Stomach (tissue), 19 donors: ENCODE measurements at places on chromosomes 5 and 9. TPM values are rescaled to one million over a fixed set of nuclear protein-coding genes. Genes with fewer than 3 reads are reported as not detected.
A peak's percentile ranks its signal among the peaks of the same experiment; 100 is the strongest.

Gene NMUR2
- total RNA-seq: 0.37 TPM

Gene C8G
- not detected for total RNA-seq

GRCh38 chr9:96009690-96010472, 134.4 kb downstream of the ERCC6L2 start:
- no peak for DNase-seq

DNA sequence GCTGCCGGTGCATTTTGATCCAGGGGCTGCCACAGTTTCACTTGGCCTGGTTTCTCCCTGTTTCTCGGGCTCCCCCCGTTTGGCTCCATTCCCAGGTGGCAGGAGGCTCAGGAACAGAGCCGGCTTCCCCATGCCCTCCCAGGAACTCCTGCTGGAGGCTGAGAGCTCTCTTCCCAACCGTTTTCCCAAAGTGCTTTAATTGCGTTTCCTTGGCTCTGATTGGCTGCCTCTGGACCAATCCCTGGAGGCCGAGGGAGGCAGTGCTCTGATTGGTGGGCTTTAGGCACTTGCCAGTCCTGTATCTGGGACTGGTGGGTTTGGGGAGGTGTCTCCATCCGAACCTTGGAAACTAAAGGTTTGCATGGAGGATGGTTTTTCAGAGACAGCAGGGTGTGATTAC, 4.9 kb downstream of the TSPAN17 start:
- no peak for DNase-seq

Gene GARIN3
- not detected for total RNA-seq

Gene HNRNPA0
- total RNA-seq: 29.7 TPM

DNA sequence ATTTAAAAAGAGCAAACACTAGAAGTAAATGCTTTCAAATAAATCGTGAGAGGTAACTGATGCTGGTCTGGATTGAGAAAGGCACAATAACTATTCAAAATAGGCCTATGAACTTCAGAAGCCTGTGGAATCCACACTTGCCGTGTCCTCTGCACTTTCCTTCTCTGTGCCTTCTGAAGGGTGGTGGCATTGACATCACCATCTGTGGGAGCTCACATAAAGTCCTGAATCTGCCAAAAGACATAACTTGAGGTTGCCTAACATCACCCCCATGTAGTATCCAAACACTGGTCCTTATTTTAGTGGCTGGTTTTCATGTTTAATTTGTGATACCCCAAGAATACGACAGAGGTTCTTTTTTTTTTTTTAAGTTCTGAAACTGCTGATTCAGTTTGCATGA, 59.8 kb downstream of the IRF1 start:
- no peak for DNase-seq

DNA sequence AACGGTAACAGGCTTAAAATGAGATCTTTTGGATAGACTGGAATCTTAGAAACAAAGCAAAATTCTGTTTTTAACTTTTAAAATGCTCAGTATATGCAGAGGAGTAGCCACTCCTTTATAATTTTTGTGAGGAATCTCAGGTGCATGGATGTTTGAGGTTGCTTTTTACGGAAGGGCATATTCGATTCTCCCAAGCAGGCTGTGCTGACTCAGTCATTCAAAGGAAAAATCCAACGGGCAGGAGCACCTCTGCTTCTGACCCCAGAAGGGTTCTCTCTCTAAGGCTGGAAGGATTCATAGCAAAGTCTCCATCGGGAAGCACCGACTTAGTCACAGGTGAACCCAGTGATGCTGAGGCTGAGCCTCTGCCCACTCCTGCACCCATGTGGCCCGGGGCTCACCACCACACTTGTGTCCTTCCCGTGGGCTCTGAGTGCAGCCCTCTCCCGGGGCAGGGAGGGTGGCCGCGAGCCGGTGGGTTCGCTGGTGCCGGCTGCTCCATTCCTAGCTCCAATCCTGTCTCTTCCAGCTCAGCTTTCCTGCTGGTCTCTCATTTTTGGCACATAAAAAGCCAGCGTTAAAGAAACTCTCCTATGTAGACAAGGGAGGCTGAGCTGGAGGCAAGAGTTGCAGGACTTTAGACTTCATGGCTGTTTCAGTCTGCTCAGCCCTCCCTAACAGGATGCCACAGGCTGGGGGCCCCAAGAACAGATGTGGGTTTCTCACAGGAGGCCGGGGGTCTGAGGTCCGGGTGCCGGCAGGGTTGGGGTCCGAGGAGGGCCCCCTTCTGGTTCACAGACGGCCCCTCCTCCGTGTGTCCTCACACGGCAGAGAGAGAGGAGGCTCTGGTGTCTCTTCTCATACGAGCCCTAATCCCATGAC, 135.6 kb upstream of the LPCAT1 start:
- DNase-seq: no peak

Gene ADAMTS2
- 41.5 TPM for total RNA-seq

Gene LRRC14B
- not detected for total RNA-seq

- DNase-seq: no peak
These were observed 89.5 kb upstream of the TTC23L start for GRCh38 chr5:34749431-34749873.

GRCh38 chr9:106920701-106921283, 57.8 kb downstream of the ZNF462 start:
- peak; percentile 44 for DNase-seq

GRCh38 chr9:2991292-2991691, 147.4 kb upstream of the PUM3 start:
- DNase-seq: no peak

Gene FANCG
- 8.8 TPM for total RNA-seq

DNA sequence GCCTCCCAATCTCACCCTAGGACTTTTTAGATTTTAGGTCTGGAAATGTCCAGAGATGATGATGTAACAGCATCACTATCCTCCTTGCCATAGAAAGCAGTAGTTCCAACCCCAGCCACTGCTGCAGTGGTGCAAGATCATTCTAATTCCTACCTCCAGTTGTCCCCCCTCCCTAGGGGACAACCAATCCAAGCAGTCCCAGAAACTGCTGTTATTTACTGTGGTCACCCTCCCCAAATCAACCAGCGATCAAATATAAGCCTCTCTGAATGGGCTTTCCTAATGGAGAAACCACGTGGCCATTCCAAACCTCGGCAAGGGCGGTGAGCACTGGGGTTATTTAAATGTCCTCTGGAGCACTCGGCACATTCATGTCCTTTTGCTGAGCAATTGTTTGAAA, 159.8 kb downstream of the SLF1 start:
- no peak for DNase-seq

GRCh38 chr5:149174847-149175234, 33.5 kb downstream of the ABLIM3 start:
- DNase-seq: no peak

- DNase-seq: no peak
These were observed 541 bp upstream of the TBCA start for GRCh38 chr5:77776554-77777206.

Gene LECT2
- total RNA-seq: not detected

DNA sequence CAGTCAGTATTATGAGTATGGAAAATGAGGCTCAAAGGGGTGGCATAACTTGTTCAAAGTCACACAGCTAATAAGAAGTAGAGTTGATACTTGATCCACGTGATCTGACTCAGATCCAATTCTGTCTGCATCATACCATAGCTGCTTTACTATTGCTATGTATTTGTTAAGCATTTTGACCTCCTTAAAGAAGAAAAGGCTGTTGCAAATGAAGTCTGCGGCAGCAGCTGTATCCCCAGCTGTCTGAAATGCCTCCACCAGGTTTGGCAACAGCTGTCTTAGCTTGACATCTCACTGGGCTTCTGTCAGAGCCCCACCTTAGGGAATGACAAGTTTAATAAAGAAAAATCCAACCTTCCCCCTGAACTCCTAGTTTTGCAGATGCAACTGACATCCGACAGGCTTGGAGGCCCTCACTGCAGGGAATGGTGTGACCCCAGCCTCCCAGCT, 75.6 kb upstream of the SLC44A1 start:
- DNase-seq: no peak

DNA sequence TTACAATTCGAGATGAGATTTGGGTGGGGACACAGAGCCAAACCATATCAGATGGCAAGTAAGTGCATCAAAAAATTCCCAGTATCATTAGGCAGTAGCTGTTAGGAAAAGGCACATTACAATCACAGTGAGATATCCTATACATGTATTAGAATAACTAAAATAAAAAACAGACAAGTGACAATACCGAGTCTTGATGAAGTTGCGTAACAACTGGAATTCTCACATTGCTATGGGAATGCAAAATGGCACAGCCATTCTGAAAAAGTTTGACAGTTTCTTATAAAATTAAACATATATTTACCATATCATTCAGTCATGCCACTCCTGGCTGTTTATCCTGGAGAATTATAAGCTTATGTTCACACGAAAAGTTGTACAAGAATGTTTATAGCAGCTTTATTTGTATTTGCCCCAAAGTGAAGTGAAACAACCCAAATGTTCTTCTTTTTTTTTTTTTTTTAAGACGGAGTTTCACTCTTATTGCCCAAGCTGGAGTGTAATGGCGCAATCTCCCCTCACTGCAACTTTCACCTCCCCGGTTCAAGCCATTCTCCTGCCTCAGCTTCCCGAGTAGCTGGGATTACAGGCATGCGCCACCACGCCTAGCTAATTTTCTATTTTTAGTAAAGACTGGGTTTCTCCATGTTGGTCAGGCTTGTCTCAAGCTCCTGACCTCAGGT, 93.1 kb upstream of the TLE1 start:
- no peak for DNase-seq

Gene HRCT1
- 28.7 TPM for total RNA-seq

- no peak for DNase-seq
These were observed 952 bp upstream of the AMACR start for GRCh38 chr5:34008802-34009201.

GRCh38 chr5:61496860-61497259, 164.8 kb downstream of the ZSWIM6 start:
- DNase-seq: no peak

Gene GALNT12
- 212 TPM for total RNA-seq

Gene MTREX
- total RNA-seq: 24.6 TPM

GRCh38 chr9:107333363-107333762, 50.3 kb downstream of the RAD23B start:
- DNase-seq: no peak
